ENCODE measurements at places on chromosomes 1 and 21. TPM values are rescaled to one million over a fixed set of nuclear protein-coding genes. Genes with fewer than 3 reads are reported as not detected.

DNA sequence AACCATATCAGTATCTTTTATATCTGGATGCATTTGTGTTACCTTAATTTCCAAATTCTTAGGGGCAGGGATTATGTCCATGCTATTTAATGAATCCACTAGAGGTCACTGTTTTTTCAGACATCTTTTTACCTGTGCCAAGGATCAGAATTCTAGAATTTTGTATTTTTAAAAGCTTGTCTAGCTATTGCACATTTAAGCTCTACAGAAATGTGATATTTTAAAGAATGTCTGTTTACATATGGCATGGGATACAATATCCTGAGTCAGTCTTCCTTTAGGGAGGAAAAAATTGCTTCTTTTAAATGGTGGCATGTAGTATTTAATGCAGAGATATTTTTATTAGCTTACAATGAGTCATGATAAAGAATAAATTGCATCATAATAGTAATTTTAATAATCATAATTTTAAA lies 11.3 kb downstream of the RPAP2 start:
- no peak for DNase-seq

DNA sequence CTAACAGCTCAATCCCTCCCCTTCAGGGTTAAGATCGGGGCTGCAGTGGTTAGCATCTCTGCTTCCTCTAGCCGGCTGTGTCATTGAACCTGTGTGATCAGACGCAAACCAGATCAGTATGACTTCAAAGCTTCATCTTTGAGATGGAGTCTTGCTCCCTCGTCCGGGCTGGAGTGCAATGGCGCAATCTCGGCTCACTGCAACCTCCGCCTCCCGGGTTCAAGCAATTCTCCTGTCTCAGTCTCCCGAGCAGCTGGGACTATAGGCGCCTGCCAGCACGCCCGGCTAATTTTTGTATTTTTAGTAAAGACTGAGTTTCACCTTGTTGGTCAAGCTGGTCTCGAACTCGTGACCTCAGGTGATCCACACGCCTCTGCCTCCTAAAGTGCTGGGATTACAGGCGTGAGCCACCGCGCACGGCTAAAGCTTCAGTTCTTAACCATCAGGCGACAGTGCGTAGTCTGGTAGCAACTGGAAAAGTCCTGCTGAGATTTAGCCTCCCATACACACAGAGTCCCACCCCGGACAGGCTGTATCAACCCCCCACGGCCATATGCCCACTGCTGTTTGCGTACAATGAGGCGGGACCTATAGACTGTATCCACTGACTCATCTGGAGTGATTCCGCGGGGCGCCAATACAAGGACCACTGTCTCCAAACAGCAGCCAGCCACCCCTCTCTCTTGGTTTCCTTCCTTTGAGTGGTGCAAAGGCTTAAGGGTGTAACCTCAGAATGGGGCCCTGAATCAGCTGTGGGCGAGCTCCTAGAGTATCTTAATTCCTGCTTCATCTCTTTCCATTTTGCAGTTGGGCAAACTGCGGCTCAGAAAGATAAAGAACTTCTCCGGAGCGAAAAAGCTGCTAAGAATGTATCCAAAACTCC lies 23.3 kb downstream of the CELA3A start:
- no peak for DNase-seq

DNA sequence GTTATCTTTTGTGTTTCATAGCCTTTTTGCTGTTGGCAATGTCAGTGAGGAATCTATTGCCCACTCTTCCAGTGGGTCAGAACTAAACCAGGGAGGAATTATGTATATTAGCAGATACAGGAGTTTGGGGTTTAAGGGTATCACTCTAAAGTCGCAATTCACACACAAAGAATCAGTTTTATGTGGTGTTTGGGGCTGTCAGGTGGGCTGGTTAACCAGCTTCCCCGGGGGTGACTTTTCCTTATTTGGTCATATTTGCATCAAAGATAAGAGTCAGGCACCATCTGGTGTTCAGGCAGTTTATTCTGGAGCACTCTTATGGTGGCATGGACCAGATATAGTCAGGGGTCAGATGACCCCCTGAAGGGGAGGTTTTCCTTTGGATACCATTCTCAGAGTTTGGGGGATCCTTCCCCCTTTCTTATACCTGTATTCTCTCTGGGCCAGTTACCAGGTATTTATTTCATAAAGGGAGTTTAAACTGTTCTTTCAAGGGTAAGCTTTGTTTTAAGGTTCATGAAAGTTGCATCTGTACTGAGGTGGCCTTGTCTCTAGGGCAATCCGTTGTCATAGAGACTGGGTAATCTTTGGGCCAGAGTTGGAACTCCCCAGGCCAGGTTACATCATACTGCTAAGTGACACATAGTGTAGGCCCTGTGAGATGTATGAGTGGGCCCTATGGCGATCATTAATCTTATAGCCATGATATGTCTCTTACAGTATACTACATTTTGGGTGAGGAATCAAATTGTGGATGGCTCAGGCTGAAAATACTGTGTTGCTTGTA lies 148.2 kb downstream of the RWDD3 start:
- no peak for DNase-seq

GRCh38 chr1:89686520-89686919 lies 53.6 kb downstream of the LRRC8C start:
- DNase-seq: no peak

The GPR37L1 gene
- polyA plus RNA-seq: 0.06 TPM

GRCh38 chr1:18088077-18088594 lies 19.5 kb upstream of the IGSF21 start:
- DNase-seq: no peak

GRCh38 chr1:13714851-13715250 lies 14.9 kb downstream of the PRDM2 start:
- no peak for DNase-seq

The CASZ1 gene
- 37.9 TPM for polyA plus RNA-seq

The OLFML3 gene
- 196 TPM for polyA plus RNA-seq

The OR14K1 gene
- not detected for polyA plus RNA-seq

- DNase-seq: no peak
Observed at GRCh38 chr21:28771790-28772501, 220.7 kb downstream of the LTN1 start.

The CASP9 gene
- polyA plus RNA-seq: 12.6 TPM

DNA sequence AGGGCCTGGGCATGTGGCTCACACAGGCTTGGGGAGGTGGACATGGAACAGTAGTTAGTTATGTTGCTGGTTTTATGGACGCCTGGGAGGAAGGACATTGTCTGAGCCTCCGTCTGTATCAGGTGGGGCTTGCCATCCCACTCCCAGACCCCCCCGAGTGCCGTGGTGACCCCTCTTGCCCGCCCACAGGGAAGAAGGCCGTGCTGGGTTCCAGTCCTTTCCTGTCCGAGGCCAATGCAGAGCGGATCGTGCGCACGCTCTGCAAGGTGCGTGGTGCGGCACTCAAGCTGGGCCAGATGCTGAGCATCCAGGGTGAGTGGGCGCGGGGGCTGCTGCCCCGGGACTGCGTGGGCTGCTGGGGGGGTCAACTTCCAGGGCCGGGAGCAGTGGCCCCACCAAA lies 41.7 kb downstream of the COQ8A start:
- DNase-seq: no peak
